Activated gamma-delta T cell (primary cell): ENCODE measurements at places on chromosomes 13 and 19.

DNA sequence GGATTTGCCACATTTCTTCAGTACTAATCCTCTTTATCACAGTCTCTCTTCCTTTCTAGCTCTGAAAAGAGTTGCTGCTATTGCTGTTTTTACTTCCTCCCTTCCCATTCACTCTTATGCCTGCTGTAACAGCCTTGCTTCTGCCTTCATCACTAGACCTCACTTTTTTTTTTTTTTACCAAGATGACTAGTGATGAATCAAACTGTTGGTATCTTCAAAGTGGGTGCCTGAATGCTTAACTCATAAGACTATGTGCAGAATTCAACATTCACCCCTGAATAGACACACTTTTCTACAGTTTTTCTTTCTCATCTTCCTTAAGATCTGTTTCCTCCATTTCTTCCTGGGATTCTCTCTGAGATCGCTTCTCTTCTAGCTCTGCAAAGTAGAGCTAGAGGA is 217.2 kb upstream of the HTR2A start:
- DNase-seq = no peak

DNA sequence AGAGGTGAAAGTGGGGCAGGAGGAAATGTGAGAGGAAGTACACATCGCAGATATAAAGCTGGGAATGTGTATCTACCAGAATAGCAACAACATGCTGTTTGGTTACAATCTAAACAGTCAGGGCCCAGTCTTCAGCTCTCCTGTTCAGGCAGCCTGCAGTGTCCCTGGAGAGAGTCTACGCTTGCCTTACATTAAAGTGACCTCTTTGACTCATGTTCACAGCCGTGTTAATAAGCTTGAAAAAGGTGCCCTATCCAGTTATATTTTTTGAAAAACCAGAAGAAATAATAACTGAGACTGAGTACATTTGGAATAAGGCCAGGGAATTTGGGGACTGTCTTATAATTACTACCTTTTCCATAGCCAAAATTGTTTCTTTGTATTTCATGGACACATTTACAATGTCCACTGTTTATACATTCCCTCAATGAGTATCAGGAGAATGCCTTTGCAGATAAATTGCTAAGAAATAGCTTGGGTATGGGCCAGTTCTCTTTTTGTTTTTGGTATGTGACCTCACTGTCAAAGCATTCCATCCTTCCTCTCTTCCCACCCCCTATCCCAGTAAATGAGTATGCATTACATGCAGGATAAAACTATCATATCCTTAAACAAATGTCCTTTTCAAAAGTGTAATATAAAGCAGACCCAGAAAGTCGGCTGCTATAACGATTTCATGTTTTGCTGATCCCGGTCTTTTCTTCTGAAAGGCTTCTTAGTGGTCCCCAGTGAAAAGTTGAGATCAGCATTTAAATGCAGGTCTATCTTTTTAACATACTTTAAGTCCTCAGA is 82.6 kb downstream of the PCDH9 start:
- DNase-seq = no peak

GRCh38 chr13:80528733-80529132 is 187.8 kb upstream of the SPRY2 start:
- no peak for DNase-seq

DNA sequence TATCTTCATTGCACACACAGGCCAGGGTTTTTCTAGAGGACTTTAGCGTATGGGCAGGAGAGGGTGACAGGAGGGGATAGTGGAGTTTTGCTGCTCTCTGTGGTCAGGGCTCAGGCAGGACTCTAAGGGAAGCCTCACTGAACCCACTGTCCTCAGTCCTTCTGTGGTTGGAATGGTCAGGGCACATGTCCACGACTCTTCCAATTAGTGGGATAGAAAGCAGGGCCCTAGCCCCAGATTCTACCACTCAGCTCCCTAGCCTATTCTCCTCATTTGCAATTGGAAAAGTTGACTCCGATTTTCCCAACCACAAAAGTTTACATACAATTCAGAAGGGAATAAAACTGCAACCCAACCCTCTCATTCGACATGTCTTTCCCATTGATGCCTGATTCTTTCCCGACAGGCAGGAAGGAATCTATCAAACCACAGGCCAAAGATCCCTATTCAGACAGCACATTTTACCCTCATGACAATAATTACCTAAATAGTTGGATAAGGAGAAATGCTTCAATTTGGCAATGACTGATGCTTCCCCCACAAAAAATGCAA is 38.2 kb downstream of the TGDS start:
- no peak for DNase-seq

DNA sequence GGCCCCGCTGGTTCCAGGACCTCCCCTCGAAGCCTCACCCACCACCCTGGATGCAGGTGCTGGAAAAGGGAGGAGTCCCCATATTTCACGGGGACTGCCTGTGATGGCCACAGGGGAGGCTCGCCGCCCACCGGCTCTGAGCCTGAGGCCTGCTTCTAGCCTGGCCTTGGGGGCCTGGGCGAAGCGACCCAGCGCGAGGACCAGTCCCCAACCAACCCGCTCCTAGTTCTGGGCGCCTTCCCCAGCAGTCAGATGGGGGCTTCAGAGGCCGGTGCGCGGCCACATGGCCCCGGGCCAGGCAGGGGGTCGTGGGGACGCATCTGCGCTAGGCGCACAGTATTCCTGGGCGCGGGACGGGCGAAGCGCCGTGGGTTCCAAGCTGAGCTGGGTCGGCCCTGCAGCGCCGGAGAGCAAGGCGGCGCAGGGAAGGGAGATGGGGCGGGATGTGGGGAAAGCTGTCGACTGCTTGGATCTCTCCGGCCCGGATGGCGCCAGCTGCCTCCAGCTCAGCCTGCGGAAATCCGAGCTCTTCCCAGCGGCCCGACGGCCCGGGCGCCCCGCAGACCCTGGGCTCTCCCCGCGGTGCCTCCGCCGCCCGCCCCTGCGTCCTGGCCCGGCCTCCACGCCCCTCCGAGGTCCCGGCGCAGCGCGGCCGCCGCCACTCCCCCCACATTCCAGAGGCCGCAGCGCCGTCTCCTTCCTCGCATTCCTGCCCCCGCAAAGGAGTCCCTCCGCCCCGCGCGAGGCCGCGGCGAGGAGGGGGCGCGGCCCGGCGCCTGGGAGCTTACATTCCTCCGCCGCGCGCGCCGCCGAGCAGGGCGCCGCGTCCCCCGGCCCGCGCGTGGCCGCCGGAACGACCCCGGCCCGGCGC is at the start of gene WTIP:
Gene WTIP, plus strand, starts transcription at position 788 of the 871 bp plus-strand sequence. CDS start 217 bp downstream, outside the sequence.
- no peak for DNase-seq
